ENCODE measurements at places on chromosomes 3 and 15.
A peak's percentile ranks its signal among the peaks of the same experiment; 100 is the strongest.

DNA sequence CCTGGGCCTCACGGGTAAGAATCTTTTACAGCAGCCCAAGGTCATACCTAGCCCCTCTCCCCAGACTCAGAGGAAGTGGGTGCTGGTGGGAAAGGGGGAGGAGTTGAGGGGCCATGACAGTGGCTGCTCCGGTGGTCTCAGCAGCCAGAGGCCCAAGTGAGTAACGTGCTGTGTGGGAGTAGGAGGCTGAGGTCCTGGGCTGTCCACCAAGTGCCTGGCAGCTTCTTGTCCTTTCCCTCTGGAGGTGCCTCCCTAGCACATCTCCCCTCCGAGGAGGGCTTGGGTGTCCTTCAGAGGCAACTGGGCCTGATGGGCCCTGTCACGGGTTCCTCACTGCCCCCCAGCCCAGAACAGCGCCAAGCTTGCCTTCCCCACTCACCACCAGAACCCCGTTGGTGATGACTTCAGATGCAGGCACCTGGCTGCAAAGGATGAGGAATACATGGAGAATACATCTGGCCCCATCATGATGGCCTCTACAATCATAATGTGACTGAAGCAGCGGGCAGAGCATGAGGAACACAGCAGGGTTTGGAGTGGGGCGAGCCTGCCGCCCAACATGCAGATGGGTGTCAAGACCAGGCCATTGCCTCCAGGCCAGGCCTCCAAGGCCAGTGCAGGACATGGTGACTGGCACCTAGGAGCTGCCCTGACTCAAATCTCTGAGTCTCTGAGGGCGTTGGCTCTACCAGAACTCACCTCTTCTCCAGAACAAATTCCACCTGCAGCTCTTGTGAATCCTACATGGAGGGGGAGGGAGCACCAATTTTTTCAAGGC, 3.3 kb downstream of the PLA2G4F start:
- no peak for DNase-seq

DNA sequence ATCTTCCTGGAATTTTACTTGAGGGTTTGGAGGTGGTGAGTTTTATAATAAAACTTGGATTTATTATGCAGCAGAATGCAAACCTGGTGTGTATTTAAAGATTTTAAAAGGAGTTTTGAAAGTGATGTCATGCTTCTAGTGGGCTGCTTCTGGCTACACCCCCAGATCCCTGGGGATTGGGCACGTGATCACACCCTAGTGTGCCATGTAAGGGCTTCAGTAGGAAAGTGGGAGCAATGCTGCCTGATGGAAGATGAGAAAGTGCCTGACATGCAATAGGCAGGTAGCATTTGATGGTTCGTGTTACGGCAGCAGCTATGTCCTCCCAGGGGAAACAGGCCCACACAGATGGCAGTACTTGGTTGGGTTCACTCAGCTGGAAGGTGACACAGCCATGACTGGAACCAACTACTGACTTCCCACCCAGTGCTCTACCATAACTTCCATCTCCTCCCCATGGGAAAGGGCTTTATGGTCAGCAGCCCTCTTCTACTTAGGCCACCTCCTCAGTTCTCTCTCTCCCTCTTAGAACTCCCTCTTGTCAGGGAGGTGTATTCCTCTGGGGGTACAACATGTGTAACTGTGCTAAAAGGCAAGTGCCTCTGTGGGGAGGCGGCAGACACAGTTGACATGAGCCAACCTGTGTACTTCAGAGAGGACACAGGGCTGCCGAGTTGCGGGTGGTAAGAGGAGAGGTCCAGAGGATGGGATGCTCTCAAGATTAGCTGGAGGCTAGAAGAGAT, 5.6 kb downstream of the ITPKA start:
- DNase-seq: no peak

GRCh38 chr15:78035321-78035751, 42.2 kb downstream of the TBC1D2B start:
- no peak for DNase-seq

DNA sequence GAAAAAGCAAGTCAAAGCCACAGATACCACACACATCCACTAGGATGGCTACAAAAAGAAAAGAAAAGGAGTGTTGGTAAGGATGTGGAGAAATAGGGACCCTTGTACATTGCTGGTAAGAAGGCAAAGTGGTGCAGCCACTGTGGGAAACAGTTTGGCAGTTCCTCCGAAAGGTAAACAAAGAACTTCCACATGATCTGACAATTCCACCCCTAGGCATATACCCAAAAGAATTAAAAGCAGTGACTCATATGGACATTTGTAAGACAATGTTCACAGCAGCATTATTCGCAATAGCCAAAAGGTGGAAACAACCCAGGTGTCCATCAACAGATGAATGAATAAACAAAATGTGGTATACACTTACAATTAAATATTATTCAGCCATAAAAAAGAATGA, 22.2 kb upstream of the GMPPB start:
- DNase-seq: no peak

DNA sequence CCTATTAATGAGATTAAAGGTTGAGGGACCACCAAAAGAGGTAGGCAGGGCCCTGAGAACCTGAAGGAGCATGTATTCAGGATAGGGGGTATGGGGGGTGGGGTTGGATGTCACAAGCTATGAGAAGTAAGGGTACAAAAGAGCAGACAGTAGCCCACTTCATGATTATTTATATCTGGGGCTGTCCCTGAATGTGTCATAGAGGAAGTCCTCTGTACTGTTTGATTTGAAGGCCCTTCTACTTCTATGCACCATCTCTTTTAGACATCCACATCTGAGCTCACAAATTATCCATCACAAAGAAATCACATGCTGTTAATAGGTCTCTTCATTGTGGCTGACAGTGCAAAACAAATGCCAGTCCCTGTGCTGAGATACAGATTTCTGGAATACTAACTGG, 68.6 kb downstream of the FHIT start:
- DNase-seq: no peak

- no peak for DNase-seq
These were observed 27.8 kb downstream of the YEATS2 start for GRCh38 chr3:183725387-183725786.

GRCh38 chr15:86481720-86482119, 402.0 kb downstream of the AGBL1 start:
- no peak for DNase-seq

DNA sequence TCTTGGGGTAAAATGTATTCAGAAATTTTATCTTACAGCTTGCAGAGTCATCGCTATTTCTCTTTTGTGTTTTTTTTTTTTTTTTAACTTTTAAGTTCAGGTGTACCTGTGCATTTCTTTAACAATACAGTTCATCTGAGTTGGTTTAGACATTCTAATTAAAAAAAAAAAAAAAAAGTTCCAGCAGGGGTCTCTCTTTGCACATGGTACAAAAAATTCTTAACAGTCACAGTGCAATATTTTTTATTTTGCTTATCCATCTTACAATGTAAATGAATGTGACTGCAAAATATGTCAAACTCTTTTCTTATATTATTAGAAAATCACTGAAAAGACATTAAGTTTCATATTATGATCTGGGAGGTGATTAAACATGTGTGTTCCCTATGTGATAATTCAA, 47.5 kb upstream of the SLC9A9 start:
- DNase-seq: no peak

- no peak for DNase-seq
These were observed 266.2 kb downstream of the LSAMP start for GRCh38 chr3:116179091-116179490.

DNA sequence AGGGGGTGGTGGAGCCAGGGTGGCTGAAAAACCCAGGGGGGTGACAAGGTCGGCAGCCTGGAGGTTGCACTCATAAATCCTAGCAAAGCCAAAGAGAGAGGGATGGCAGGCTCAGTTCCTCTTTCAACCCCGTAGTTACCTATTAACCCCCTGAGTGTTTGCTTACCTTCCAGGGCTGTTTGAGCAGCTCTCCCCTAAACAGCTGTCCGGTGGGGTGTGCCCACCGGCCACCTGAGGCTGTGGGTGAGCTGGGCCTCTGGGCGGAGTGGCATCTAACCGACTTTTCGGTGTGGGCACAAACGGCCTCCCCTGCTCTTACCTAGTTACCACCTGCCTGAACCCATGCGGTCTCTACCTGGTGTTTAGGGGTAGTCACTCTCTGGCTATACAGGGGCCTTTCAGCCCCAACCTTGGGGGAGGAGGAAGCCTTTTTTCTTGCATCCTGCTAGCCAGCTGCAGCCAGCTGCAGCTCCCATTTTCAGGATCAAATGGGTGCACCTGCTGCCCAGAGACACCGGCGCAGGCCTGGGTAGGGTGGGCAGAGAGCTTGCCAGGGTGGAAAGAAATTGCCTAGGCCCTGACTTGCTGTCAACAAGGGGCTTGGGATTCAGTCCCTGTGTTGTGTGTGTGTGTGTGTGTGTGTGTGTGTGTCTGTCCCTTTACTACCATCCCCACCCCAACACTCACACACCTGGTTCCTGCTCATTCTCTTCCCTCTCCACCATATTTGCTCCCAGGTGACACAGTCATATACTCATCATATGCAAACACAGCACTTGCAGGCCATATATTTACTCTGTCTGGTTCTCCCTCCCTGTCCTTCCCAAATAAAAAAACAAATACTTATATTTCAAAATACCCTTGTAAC, 3.7 kb downstream of the DLL4 start:
- DNase-seq: no peak

DNA sequence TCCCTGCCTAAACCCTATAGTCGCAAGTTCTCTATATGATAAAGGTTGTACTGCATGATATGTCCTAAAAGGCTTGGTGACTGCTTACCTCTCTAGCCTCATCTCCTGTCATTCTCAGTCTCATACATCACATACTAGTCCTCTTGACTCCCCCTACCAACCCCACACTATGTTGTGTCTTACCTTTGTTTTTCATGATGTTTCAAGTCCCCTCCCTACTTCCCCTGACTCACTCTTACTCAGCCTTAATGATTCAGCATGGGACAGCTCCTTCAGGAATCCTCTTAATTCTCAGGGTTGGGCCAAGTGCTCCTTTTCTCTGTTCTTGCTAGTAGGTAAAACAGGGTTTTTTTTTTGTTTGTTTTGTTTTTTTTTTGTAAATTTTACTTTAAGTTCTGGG, 49.6 kb downstream of the SLMAP start:
- no peak for DNase-seq

DNA sequence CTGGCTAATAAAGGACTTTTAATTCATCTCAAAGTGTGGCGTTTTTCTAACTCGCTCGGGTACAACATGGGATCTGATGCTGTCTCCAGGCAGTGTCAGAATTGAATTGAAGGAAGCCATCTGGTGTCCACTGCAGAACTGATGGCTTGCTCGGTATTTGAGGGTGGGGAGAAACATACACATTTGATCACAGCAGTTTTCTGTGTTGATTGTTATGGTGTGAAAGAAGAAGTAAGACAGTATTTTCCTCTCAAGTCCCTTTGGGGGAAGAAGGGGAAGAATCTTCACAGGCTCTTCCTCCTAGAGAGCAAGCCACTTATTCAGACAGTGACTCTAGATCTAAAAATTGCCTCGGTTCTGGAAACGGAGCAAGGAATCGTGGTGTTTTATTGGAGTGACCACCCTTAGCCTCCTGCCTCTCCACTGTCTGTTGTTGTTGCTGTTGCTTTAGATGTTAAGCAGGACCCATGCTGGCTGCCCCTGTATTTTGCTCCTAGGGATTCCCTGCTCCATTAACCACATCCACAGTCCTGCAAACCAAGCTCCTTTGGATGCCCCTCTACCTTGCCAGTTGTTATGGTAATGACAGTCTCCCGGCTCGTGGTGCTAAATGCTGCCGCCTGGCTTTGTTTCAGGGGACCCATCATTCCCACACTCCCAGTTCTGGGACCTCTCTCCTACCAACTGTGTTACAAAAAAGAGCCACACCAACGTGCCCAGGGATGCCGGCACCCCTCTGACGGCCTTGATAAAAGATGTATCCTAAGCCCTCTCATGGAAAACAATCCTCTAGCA, 15.3 kb upstream of the MCCC1 start:
- DNase-seq: peak; percentile 56

GRCh38 chr3:49498239-49498638, 28.2 kb downstream of the DAG1 start:
- DNase-seq: no peak

DNA sequence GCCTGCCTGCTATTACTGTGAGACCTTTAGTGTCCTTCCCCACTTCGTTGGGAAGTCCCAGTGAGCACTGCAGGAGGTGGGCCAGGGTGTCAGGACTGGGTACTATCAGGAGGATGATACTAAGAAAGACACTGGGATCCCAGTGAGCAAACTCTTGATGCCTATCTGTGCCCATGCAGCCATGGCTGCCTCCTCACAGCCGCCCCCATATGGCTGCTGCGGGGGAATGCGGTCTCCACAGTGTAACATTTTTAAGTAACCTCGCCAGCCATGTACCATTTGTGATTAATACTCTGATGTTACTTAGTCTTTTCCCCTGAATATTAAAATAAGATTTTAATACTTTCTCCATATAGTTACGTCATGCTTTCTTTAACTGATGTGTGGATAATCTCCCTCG, 312.2 kb downstream of the RYR3 start:
- no peak for DNase-seq

DNA sequence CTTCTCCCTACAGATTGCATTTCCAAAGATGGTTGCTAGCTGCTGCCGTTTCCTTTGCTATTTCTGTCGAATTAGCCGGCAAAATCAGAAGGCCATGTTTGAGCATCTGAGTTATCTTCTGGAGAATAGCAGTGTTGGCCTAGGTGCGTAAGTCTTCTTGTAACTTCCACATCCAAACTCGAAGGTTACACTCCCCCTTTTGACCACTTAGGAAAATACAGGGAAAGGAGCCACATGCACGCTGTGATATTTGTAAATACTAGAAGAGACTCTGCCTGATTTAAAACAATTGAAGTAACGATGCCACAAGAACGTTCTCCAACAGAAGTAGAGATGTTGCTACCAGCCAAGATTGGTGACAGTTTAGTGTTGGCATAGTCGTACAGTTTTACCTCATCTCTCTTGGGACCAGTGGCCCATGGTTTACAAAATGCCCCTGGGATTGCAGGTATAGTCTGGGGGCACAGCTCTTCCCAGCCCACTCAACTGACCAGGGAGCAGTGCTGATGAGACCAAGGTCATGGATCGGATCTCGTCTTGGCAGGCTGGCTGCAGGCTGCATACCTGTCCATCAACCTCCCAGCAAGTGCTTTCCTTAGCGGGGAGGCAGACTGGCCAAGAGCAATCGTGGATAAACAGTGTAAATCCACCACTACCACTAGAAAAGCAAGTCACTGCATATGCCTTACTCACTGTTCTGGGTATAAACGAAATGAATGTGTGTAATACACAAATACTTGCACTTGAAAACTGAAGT, 268.4 kb upstream of the CHRM5 start:
- no peak for DNase-seq
